ENCODE measurements at places on chromosomes 2 and 18.

- DNase-seq: peak; percentile 39
These were observed 743 bp downstream of the XPO1 start for GRCh38 chr2:61537277-61537949.

DNA sequence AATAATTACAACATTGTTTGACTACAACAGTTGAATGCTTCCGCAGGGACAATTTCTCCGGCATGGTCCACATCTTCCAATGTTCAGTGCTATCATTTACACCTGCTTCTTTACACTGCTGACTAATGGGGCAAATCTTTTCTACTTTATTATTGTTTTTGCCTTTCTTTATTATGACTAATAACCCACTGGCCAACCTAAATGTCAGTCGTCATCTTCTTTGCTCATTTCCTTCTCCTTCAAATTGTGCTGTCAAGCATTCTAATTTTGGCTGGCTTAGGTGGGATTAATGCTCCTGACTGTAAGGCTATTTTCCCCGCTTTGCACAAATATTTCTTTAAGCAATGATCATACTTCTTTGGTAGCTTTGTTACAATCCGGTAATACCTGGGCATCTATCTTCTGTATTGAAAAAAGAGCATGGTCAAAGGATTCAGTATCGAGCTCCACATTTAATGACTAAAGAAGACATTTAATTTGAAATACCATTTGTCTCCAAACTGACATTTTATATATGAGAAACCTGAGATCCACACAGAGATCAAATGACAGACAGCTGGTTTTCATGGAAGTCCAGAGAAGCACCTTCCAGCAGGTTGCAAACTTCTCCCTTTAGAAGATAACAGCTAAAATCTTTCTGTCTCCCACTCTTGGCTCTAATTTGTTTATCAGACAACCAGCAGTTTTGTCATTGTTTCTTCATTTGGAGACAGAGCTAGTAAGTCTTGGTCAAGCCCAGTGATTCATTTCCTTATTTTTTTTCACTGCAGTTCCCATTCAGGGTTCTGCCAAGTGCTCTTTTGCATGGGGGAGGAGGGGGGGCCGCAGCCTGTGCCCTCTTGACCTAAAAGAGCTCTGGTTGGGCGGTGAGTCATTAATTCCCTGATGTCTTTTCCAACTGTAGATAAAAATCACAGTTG is 132.9 kb downstream of the SOCS6 start:
- no peak for DNase-seq

GRCh38 chr2:120344214-120344975 is 1.5 kb upstream of the INHBB start:
- no peak for DNase-seq

- DNase-seq: no peak
These were observed 57.3 kb upstream of the CYP26B1 start for GRCh38 chr2:72204786-72205503.

- no peak for DNase-seq
These were observed 18.5 kb upstream of the KYNU start for GRCh38 chr2:142858961-142859360.

DNA sequence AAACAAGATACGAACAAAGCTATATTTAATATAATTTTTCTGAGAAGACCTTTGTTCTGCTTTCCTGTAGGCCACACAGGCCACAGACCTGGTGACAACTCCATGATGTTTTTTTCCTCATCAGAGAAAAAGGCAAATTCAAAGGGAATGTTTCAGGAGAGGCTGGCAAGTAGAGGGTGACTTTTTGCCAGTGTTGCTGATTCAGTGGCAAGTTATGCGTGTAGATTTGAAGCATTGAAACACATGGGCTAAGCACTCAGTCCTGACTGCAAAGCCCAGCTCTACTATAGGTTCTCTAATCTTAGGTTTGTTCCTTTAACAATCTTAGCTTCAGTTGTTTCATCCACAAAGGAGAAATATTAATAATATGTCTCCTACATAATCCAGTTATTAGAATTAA is 499.8 kb downstream of the SUCLG1 start:
- DNase-seq: no peak

GRCh38 chr18:22509423-22509822 is 91.7 kb upstream of the CTAGE1 start:
- DNase-seq: no peak

DNA sequence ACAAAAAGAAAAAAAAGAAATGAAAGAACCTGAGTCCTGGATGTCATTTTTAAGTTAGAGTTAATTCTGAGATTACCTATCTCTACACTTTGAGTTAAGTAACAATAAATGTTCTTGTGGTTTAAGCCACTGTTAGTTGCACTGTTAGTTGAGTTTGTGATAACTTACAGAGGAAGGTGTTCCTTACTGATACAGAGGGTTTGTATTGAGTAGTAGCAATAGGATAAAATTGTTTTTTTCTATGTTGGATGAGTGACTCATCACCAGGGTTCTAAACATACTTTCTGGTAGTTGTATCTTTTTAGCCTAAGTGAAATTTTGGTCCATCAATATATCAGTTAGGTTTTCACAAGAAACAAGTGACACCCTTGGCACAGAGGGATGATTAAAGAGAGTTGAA is 4.0 kb upstream of the LCLAT1 start:
- DNase-seq: no peak

DNA sequence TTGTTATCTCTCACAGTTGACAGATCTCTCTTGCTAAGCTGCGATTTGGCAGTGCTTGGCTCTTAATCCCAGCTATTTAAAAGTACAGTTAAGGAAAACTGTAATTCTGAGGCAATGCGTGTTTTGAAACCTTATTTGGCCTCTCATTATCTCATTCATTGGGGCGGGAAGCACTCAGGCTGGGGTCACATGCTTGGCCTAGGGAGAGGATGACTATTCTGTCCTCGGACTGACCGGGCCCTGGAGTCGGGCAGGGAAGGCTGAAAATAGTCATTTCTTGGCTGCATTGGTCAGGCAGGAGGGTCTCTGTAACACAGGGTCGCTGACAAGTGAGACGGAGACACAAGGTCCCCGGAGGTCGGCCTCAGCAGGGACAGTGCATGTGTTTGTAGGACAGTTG is 20.2 kb upstream of the EMILIN2 start:
- DNase-seq: no peak

DNA sequence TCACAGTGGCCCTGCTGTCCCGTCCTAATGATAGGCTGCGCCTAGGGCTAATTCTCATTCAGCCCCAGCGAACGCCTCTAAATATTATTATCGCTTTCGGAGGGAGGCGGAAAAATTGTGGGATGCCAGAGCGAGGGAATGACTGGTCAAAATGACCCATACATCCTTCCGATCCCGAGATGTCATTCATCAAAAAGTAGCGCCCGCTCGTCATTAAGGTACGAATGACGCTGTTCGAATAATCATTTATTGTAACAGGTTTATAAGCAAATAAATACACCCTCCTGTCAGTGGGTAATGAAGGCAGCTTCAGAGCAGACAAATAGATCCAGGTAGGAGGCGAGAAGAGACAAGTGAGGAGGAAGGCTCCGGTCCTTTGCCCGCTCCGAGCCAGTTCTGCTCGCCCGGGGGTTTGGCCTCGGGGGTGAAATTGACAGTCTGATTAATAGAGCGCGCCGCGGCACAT is at the start of gene EVX2:
Gene EVX2, minus strand, starts transcription at position 167 of the 466 bp plus-strand sequence. CDS start 186 bp downstream, outside the sequence.
- no peak for DNase-seq

GRCh38 chr2:62334009-62334408 is 138.1 kb downstream of the B3GNT2 start:
- no peak for DNase-seq

- no peak for DNase-seq
These were observed 201.2 kb downstream of the PIK3C3 start for GRCh38 chr18:42156281-42156680.

DNA sequence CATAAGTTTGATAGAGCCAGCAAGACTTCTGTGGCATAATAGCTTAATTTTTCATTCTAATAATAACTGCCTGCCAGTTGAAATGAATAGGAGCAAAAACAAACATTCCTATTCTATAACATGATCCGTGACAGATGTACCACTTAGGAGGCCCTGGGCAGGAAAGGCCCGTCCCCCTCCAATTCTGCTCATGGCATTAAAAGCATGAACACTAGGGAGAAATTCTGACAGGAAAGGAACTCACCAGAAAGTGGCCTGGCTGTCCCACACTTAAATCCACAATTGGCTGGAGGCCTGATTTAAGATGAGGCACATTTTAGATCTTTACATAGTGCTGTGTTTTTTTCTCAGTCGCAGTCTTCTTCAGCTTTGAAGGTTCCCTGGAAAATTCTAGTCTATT is 261.9 kb upstream of the ETAA1 start:
- DNase-seq: no peak

DNA sequence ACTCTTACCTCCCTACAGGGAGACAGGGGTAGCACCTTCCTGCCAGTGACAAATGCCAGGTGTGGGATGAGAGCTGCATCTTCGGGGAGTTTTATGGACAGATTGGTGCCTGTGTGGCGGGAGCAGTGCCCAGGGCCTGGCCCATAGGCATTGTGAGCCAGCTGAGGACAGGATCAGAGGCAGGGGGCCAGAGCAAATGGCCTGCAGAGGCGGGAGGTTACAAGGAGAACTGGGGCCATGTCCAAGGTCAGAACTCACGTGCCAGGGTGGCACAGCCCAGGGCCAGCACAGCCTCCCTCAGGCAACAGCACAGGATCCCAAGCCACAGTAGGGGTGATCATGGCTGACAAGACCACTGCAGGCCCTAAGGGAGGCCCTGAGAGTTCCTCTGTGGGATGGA is 40.2 kb upstream of the MCFD2 start:
- no peak for DNase-seq

DNA sequence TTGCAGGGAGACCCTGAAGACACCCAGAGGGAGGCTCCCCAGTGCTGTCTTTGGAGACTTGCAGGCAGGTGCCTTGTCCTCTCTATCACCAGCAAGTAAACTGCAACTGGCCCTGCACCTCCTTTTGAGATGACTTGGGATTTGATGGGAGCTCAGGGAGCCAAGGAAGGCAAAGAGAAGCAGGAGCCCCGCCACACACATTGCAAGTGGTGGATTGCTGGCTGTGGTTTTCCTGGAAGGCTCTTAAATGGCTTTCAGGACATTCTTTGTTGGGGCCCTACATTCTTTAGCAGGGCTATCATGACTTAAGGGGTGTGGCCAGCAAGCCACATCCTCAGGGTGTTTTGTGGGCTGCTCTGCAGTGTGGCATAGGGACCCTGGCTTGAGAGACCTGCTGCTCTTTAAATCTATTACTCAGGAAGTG is 39.9 kb upstream of the CDC42EP3 start:
- DNase-seq: no peak

- no peak for DNase-seq
These were observed 94.6 kb downstream of the LDLRAD4 start for GRCh38 chr18:13313006-13313686.

DNA sequence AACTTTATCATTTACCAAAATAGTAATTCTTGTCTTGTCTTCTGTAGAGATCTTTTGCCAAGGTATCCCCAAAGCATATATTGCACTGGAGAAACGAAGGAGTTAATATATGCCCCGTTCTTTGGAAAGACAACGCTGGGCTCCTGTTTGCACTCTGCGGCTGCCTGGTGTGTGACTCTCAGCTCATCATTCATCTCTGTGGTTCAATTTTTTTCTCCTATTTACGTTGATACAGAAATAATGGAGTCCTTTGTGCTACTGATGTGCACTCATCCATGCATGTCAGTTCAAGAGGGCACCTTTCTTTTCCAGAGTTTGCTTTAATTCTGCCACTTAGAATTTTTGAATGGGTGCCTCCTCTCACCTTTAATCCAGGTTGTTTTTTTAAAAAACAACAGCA is 655.5 kb downstream of the DCDC2C start:
- DNase-seq: no peak

DNA sequence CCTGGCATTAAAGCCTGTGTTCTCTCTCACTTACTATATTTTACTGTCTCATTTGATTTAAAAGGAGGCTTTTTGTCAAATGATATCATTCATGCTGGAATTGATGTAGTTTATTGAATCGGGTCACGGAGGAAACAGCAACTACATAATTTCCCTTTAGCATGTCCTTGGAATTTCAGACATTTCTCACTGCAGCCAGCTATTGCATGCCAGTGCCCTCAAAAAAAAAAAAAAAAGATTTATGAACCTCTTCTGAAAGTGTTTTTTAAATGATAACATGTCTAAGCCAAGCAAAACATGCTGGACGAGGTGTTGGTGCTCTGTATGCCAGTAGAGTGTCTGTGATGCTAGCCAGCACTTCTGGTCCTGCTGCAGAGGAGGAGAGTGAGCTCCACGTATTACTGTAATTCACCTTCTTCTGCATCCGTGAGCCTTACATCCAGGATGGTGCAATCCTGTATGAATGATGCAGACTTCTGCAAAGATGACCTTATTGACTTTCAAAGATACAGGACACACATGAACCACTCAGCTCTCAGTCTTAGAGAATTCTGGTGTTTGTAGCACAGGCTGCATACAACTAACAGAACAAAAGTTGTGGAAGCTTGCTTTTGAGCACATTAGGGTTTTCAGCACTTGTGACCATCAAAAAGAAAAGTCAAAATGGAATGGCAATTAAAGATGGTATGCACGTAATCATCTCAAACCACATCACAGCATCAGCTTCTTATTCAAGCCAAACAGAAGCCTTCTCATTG is 31.1 kb downstream of the UGP2 start:
- DNase-seq: no peak

- DNase-seq: no peak
These were observed 409.5 kb upstream of the REG3G start for GRCh38 chr2:78615956-78616355.

- DNase-seq: no peak
These were observed 27.2 kb downstream of the ITGA6 start for GRCh38 chr2:172454404-172455120.

GRCh38 chr2:1750933-1751766 is 6.8 kb upstream of the PXDN start:
- no peak for DNase-seq

DNA sequence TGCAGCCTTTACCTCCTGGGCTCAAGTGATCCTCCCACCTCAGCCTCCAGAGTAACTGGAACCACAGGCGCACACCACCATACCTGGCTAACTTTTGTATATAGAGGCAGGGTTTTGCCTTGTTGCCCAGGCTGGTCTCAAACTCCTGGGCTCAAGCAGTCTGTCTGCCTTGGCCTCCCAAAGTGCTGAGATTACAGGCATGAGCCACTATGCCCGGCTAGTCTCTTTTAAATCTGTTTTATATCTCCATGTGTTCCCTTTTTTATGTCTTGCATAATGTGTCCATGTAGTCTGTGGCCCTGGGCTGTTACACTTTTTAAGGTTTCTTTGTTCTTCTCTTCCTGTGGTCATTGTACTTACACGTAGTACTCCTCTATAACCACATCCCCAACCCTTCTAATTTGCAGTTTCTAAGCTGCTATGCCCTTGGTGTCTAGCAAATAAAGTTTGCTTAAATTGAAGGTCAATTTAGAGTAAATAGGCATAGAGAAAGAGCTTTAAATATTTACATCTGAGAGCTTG is 168.2 kb downstream of the MCFD2 start:
- no peak for DNase-seq

GRCh38 chr2:108612514-108613183 is 78.4 kb downstream of the LIMS1 start:
- peak; percentile 66 for DNase-seq
